RKO (cell line): ENCODE measurements at places on chromosomes 2 and 18.

DNA sequence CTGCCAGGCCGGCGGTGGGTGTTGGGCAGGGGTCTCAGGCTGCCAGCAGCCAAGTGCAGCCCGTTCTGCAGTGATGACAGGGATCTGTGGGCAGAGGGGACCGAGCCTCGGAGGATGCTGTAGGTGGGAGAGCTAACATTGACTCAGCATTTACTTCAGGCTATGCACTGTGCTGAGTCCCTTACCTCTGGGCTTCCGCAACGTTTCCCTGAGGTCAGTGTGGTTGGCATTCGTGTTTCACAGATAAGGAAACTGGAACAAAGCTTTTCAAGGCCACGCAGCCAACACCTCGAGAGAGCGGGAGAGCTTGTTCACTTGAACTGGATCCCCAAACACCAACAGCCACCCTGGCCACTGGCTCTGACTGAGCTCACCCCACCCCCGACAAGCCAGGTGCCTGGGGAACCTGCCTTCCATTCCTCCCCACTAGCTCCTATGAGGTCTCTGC is 839 bp upstream of the GPR148 start:
- DNase-seq, result no peak

- no peak for DNase-seq
These were observed 315.1 kb upstream of the KLHL29 start for GRCh38 chr2:23069923-23070322.

DNA sequence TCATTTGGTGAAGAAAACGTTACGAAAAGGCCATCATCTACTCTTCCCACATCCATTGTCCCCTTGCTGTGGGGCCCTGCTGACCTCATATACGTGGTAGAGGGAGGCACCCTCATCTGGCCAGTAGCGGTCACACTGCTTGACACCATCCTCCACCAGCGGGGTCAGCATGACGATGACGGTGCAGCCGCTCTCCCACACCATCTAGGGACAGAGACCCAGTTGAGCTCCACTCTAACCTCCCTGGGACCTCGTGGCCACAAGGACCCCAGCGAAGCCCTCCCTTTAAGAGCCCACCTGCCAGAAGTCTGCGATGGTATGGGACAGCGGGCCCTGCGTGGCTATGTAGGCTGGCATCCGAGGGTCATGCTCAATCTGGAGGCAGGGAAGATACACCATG is 13.1 kb downstream of the PTPRN start:
- no peak for DNase-seq

- DNase-seq, result no peak
These were observed 306.0 kb upstream of the COL3A1 start for GRCh38 chr2:188668017-188668680.

- DNase-seq, result no peak
These were observed 309.2 kb downstream of the NR4A2 start for GRCh38 chr2:156023229-156023869.

DNA sequence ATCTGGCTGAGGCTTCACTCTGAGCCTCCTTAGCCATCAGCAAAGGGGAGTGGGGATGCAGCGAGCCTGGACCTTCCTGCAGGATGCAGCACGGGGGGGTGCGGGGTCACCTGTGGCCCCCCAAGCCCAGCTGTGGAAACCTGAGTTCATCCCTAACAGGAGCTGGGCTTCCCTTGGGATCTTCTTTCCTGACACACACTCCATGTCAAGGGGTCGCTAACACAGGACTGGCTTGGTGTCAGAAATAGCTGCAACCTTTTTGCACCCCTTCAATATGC is 174.7 kb downstream of the RTP5 start:
- no peak for DNase-seq

GRCh38 chr2:20224164-20224715 is 690 bp downstream of the SDC1 start:
- peak; percentile 43 for DNase-seq

- no peak for DNase-seq
These were observed 408.8 kb upstream of the UBE2E3 start for GRCh38 chr2:180571559-180571958.

- DNase-seq, result peak; percentile 30
These were observed 148.3 kb downstream of the LAMA3 start for GRCh38 chr18:23837591-23837990.

GRCh38 chr2:146665800-146666199 is 1179.0 kb upstream of the ACVR2A start:
- DNase-seq, result no peak

DNA sequence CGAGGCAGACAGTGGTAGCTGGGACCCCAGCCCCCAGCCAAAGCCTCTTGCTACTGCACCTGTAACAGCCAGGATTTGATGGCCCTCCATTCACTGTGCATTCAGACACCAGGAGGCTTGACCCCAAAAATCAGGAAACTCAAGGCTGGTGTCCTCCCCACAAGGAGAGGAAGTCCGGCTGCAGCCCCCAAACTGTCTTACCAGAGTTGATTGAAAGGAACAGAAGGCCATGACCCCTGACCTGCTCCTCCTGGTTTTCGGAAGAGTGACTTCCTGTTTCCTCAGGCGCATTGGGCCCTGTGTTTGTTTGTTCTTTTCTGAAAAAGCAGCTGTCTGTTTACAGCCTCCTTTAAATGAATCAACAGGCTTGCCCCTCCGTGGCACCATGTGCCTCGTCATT is 111.6 kb downstream of the RNF144A start:
- DNase-seq, result no peak

DNA sequence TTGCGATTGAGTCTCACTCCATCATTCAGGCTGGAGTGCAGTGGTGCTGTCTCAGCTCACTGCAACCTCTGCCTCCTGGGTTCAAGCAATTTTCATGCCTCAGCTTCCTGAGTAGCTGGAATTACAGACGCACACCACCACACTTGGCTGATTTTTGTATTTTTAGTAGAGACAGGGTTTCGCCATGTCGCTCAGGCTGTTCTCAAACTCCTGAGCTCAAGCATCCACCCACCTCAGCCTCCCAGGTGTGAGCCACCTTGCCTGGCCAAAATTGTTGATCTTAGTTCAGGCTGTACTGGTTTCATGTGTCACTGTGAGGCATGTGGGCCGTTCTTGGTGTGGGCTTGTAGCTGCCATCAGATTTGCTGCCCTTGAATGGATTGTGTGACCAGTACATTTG is 18.1 kb downstream of the CD8A start:
- no peak for DNase-seq

DNA sequence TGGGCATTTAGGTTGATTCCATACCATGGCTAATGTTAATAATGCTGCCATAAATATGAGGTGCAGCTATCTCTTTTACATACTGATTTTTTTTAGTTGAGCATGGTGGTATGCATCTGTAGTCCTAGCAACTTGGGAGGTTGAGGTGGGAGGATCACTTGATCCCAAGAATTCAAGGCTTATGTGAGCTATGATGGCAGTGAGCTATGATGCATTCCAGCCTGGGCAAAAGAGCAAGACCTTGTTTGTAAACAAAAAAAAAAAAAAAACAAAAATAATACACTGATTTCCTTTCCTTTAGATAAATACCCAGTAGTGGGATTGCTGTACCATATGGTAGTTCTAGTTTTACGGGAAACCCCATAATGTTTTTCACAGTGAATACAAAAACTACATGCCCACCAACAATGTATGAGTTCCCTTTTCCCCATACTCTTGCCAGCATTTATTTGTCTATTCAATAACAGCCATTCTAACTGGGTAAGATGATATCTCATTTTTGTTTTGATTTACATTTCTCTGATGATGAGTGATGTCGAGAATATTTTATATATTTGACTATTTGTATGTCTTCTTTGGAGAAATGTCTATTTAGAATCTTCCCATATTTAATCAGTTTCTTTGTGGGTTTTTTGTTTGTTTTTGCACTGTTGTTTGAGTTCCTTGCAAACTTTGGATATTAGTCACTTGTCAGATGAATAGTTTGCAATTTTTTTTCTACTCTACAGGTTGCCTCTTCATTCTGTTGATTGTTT is 281.0 kb upstream of the KYNU start:
- DNase-seq, result no peak

GRCh38 chr18:31149351-31149750 is 13.3 kb downstream of the DSC1 start:
- no peak for DNase-seq

- no peak for DNase-seq
These were observed 67.4 kb downstream of the KLHL29 start for GRCh38 chr2:23452372-23452771.

DNA sequence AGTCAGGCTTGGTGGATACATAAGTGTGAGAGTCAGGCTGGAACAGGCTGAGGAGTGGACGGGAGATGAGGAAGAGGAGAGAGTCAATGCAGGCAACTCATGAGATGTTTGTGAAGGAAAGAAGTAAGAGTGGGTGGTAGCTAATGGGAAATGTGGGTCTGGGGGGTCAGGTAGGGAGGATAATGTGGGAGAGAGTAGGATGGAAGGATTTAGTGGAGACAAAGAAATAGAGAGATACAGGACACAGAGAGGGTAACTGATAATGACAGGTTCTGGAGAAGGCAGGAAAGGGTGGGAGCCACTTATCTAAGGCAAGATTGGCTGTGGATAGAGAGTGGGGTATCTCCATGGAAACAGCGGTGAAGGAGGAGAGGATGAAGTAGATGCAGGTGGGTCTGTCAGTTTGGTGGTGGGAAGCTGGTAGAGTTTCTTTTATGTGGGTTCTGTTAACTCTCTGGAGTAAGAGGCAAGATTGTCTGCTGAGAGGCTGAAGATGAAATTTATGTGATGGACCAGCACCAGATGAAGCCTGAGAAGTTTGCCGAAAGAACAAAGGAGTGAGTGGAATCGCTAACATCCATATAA is 190.6 kb upstream of the SPRED2 start:
- DNase-seq, result no peak

DNA sequence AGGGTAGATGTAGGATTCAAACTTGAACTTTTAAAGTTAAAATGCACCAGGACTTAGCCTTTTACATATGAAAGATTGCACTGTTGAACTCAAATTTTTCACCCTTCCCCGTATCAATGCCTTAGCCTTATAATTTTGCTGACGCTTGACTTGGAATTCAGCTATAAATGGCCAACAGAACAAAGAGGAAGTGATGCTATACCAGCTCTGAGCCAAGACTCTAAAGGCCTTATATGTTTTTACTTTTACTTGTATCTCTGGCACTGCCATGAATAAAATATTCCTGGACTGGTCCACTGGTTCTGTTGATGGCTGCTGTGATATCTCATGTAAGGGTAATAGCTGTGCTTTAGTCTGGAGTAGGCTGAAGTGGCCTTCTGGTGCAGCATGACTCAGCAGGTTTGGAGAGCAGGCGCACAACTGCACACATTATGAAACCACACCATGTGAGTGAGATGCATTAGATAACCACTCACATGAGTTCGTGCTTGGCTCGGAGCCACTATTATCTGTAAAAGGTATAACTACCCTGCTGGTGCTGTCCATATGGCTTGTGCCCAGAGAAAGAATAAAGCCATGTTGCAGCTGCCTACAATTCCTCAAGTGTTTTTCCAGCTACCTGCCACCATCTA is 8.4 kb upstream of the IER3IP1 start:
- DNase-seq, result peak; percentile 14

DNA sequence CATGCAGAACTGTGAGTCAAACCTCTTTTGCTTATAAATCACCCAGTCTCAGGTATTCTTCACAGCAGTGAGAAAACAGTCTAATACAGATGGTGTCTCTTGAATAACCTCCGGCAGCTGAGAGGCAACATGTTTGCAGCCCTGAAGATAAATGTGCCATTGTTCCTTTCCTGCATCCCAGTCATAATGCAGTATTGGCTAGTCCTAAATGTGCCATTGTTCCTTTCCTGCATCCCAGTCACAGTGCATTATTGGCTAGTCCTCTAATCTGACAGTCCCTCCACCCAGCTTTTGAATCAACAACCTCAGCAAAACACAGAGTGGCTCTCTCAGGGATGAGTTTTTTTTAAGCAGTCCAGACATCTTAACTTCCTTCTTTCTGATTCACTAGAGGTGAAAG is 550.7 kb downstream of the RIT2 start:
- DNase-seq, result no peak

DNA sequence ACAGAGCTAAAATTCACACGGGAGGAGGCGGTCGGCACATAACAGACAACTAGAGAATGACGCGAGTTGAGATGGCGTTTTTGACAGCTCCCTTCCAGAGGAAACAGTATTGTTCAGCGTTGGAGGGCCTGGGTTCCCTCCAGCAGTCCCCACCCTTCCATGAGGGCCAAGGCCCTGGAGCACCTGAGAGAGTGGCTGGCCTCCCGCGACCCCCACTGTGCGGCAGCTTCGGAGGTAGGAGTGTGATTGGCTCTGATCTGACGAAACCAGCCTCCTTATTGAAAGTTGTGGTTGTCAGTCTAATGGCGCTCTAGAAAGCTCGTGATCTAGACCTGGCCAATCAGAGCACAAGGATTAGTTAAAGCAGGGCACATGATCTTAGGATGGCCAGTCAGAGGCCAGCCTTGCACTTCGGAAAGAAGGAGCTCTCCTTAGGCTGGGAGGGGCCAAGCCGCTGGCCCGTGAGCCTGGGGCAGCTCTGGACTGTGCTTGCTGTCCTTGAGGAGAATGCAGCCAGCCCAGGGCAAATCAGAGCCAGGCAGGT is 104.5 kb upstream of the CELF4 start:
- no peak for DNase-seq

- DNase-seq, result no peak
These were observed 29.0 kb upstream of the ATOH8 start for GRCh38 chr2:85724731-85725181.

GRCh38 chr2:233185963-233186362 is 65.5 kb upstream of the ATG16L1 start:
- DNase-seq, result no peak

DNA sequence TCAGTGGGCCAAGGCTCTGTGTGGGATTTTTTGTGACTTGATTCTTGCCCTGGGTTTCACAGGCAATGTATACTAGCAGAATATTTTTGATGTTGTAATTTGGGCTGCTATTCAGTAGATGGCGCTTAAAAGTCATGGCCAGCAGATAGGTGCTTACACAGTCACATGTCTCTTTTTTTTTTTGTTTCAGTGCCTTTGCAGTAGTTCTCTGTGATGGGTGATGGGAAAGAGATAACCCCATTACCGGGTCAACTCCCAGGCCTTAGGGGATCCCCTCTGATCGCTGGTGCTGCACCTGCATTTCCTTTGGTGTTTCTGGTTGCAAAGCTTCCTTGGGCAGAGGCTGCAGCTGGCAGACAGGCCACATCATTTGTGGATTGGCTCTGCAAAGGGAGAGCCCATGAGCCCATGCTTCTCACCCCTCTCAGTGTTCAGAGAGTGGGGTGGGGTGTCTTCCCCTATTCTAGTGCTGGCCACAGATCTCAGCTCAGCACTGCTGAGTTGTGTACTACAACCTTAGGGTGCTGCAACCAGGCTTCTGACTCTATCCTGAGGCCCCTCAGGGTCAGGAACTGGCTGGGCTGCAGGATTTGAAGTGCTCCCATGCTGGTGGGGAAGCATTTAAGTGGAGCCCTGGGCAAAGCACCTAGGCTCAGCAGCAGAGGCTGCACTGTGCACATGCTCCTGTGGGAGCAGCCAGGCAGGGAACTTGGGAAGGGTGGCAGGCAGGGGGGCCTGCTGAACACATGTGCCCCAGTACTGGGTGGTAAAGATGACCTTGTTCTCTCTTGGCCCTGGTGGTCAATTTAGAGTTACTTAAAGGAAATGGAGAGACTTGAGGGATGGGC is 219.8 kb upstream of the SPHKAP start:
- DNase-seq, result peak; percentile 9

GRCh38 chr2:48483916-48484315 is 46.0 kb upstream of the STON1 start:
- no peak for DNase-seq
